ENCODE measurements at places on chromosomes 2 and 18.

DNA sequence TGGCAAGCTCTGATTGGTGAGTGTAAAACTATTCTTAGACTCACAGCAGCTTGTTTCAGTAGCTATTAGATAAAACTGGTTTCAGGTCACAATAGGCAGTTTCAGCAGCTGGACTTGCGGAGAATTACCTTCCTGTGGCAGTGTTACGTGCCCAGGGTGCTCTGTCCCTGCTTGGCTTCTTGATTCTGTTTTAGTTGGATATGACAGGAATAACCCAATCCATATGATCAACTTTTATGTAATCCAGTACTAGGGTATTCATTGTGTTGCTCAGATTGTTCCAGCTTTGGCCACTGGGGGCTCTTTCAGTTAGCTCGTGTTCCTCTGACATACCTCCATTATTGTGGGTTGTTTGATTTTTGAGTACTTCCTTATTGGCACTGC lies 43.1 kb downstream of the INPP4A start:
- DNase-seq, result no peak

GRCh38 chr2:218570850-218571249 lies 2.2 kb downstream of the CNOT9 start:
- DNase-seq, result no peak

DNA sequence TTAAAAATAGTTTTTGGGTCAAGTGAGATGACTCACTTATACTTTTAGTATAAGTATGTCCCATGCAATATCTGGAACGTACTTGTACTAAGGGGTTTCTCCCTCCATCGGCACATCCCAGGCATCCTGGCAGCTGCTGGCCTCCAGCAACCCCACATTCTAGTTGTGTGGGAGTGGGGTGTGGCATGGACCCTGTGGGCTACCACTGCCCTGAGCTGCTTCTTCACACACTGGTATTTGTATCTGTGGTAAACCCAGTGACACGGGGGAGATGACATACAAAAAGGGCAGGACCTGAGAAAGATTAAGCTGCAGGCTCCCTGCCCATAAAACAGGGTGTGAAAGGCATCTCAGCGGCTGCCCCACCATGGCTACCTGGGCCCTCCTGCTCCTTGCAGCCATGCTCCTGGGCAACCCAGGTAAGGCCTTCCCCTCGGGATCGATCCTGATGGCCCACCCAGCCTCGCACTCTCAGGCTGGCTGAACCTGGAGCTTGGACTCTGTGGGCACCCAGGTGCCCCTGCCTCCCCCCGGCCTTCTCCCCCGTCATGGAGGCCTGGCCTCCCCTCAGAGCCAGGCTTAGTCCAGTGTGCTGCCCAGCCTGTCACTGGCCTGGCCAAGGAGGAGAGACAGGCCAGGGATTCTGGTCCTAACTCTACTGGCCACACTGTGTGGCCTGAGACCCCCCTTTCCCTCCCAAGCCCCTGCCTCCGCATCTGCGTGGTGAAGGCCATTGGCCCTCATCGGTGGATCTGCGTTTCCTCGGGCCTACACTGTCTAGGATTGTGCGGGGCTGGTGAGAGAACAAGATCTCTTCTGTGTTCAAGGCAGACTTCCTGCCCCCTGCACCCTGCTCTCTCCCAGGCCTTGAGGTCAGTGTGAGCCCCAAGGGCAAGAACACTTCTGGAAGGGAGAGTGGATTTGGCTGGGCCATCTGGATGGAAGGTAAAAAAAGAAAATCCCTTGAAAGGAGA lies at the start of gene GNLY:
Gene GNLY, plus strand, starts transcription at position 307 of the 974 bp plus-strand sequence. Its CDS starts 61 bp downstream, at position 368.
- no peak for DNase-seq

DNA sequence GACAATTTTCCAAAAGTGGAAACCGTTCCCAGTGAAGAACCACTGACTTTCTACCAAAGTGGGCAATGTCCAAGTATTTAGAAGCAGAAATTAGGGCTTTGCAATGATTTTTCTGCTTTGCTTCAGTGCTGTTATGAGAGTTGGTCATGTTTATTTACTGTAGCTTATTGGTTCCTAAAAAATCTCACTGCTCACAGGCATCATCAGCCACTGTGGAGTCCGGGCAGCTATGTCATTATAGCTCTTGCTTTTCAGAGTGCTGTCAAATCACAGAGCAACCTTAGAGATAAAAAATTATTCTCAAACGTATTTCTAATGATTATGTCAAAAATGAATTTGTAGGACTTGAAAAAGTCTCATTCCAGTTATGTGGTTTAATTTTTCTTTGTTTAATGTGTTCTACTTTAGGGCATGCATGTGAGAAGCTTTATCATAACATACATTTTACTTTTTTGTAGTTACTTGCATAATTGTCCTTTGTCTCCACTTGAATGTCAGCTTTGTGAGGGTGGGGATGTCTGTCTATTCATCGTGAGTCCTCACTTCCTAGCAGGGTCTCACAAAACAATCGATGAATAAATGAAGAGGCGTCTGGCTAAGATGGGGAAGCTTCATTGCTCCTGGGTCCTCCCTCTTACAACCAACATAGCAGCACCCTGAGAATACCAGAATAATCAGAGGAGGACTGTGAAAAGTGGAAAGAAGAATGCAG lies 117.6 kb downstream of the TPGS2 start:
- DNase-seq, result no peak

GRCh38 chr2:2887772-2888387 lies 489.7 kb downstream of the EIPR1 start:
- DNase-seq, result no peak

GRCh38 chr2:218257390-218257981 lies 3.3 kb upstream of the GPBAR1 start:
- peak; percentile 25 for DNase-seq

GRCh38 chr2:96816836-96817702 lies 1.0 kb downstream of the CNNM3 start:
- DNase-seq, result no peak

- no peak for DNase-seq
These were observed 166.4 kb downstream of the MGAT5 start for GRCh38 chr2:134420259-134420658.

GRCh38 chr2:3586220-3586619 lies 8.7 kb upstream of the COLEC11 start:
- no peak for DNase-seq

GRCh38 chr2:28702415-28702861 lies 49.2 kb upstream of the PPP1CB start:
- DNase-seq, result no peak

DNA sequence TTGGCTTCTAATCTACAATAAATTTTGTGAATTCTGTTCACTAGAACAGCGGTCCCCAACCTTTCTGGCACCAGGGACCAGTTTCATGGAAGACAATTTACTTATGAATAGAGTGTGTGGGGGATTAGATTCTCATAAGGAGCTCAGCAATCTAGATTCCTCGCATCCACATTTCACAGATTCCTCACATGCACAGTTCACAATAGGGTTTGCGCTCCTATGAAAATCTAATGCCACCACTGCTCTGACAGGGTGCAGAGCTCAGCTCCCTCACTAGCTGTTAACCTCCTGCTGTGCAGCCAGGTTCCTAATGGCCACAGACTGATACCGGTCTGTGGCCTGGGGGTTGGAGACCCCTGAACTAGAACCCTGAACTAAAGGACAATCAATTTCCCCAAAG lies 1568.6 kb upstream of the NXPH2 start:
- DNase-seq, result no peak

GRCh38 chr2:64819361-64819760 lies 165.6 kb upstream of the SERTAD2 start:
- no peak for DNase-seq

DNA sequence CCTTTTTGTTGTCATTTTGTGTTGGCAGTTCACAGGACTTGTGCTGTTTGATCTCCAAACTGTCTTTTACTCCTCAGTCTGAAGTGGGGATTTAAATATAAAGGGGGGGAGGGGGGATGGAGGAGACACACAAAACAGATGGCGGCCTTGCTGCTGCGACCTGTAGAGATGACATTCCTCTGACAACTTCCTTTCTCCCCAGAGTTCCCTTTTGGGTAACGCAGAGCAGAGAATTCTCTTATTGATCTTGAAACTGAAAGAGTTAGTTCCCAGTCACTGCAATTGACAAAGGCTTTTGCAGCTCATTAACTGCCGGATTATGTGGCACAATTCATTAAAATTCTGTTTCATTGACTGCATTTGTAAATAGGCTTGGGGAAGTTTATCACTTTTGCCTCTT lies 279.3 kb downstream of the TSN start:
- no peak for DNase-seq

DNA sequence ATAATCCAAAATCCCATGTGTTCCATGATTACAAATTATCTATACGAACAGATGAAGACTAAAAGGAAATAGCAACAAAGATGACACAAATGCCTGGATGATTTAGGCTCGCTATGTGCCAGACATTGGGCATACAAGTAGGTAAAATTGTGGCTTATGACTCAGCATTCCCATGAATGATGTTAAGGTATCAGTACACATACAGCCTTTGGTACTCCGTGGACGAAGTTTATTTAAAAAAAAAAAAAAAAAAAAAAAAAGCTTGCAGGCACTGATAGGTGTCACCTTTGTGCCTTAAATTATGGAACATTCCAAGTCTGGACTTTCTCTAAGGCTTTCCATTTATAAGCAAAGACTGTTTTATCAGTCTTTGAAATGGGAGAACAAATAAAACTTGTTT lies 2.7 kb downstream of the CHAC2 start:
- no peak for DNase-seq

DNA sequence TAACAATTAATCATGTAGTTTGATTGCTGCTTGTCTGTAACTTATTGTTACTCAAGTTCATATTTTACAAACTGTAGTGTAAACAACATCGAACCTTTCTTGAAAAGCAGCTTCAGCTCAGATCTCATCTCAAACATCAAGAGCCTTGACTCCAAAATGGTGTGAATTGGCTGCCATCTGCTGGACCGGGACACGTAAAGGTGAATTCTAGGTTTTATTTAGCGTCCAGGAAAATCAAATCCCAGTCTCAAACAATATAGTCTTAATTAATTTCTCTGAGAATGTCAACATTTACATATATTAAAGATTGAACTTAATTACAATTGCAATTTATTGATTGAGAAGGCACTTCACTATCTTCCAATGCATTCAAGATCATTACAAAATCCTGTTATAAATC lies 453.0 kb downstream of the GALR1 start:
- DNase-seq, result no peak

- DNase-seq, result no peak
These were observed 52.0 kb upstream of the CHN1 start for GRCh38 chr2:175057078-175057685.

DNA sequence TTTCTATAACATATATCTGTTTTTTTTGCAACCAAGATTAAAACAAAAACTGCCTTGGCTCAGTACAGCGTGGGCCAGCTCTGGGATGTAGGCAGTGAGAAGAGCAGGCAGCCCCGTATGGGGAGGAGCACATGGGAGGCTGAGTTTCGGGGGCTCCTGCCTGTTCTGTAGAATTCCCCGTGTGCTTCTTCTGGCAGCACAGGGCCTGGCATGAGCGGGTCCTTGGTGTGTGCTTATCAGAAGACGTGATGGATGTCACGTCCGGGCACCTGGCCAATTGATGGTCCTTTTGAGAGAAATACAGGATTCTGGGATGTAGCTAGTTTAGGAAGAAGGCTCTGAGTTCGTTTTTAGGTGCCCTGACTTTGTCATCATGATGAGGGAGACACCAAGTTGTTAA lies 16.2 kb downstream of the IMPA2 start:
- no peak for DNase-seq

Data from C1 segment of cervical spinal cord (tissue), 14 donors.